ENCODE measurements at places on chromosomes 7 and 10. TPM values are rescaled to one million over a fixed set of nuclear protein-coding genes. Genes with fewer than 3 reads are reported as not detected.

Gene ANKRD61
- not detected for total RNA-seq

- no peak for DNase-seq
Observed at GRCh38 chr7:43868681-43869005, 674 bp downstream of the MRPS24 start.

DNA sequence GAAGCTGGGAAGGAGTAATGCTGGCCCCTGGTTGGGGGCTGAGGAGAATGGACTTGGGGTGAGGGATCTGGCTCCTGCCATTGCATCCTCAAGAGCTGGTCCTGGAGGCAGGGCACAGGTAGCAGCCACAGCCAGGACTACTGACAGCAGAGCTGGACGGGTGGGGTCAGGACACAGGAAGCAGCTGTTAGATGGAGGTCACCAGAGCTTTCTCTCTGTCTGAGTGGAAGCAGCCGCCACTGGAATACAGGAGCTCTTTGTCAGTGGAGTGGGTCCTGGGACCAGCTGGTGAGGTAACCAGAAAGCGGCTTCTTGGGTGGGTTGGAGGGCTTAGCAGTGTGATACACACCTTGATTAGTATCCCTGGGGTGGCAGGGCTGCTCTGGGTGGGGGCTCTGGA, 58.1 kb upstream of the AQP1 start:
- no peak for DNase-seq

- DNase-seq: peak; percentile 70
Observed at GRCh38 chr7:148962823-148963582, 65.3 kb downstream of the PDIA4 start.

- peak; percentile 22 for DNase-seq
Observed at GRCh38 chr7:13990319-13990983, 985 bp upstream of the ETV1 start.

DNA sequence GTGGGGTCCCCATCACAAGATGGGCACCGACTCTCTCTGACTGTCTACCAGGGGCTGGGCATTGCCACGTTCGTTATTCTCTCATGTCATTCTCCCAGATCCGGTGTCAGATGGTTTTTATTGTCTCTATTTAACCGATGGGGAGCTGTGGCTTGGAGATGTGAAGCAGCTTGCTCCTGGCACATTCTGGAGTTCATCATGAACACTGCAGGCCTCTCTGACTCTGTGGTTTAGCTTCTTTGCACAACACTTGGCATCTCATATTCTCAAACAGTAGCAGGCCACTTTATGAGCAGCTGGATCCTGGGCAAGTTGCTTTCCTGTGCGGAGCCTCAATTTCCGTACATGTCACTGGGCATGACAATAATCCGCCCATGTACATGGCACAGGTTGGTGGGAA, 119.9 kb downstream of the LRRC18 start:
- DNase-seq: no peak

Gene HOXA6
- total RNA-seq: 15.3 TPM

Gene URGCP
- 13.1 TPM for total RNA-seq

GRCh38 chr10:122140461-122140902, 130.6 kb upstream of the BTBD16 start:
- peak; percentile 44 for DNase-seq

- DNase-seq: no peak
Observed at GRCh38 chr10:58436071-58436470, 50.9 kb downstream of the TFAM start.

- DNase-seq: no peak
Observed at GRCh38 chr7:73644688-73645286, 20.5 kb upstream of the MLXIPL start.

Gene DYDC2
- total RNA-seq: 6.6 TPM

Gene ACTL6B
- not detected for total RNA-seq
